Activated CD4-positive, alpha-beta memory T cell treated with anti-CD3 and anti-CD28 coated beads, Interleukin-2, amount 10 ng/mL, durations not matched to agents 7 days and 5 days (primary cell): ENCODE measurements at places on chromosomes 2 and 18. TPM values are rescaled to one million over a fixed set of nuclear protein-coding genes. Genes with fewer than 3 reads are reported as not detected.

DNA sequence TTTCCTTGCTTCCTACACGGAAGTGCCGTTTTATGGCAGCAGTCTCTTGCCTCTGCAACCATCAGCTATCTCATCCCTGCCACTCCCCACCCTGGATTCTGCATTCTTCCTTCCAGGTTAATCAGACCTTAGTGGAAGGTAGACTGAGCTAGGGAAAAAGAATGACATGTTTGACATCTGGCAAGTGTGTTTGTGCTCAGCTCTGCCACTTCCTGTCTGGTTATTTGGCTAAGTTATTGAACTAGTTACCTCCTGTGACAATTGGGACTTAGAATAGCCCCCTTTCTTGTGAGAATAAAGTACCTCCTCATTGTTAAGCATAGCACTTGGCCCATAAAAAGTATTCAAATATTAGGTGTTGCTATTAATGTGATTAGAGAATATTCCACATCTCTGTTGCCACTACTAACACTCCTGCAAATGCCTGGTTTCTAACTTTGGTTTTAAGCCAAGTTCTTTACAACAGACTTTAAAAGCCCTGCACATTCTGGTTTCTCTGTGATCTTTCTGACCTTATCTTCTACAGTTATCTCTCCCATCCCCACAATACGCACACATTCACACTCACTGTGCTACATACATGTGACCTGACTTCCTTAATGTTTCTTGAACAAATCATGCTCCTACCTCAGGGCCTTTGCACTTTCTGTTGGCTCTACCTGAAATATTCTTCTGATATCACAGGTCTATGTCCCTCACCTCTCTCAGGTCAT is 10.8 kb upstream of the MAPRE2 start:
- DNase-seq, result peak; percentile 26
- peaks cover 9% of the 10 kb centered on the region for H3K36me3 ChIP-seq
- H3K4me1 ChIP-seq, result peaks cover 27% of the 10 kb centered on the region
- peak overlapping the region; percentile 89 for H3K27ac ChIP-seq
- peak overlapping the region; percentile 67 for H3K4me3 ChIP-seq

The SLC9A4 gene
- 0.10 TPM for total RNA-seq

DNA sequence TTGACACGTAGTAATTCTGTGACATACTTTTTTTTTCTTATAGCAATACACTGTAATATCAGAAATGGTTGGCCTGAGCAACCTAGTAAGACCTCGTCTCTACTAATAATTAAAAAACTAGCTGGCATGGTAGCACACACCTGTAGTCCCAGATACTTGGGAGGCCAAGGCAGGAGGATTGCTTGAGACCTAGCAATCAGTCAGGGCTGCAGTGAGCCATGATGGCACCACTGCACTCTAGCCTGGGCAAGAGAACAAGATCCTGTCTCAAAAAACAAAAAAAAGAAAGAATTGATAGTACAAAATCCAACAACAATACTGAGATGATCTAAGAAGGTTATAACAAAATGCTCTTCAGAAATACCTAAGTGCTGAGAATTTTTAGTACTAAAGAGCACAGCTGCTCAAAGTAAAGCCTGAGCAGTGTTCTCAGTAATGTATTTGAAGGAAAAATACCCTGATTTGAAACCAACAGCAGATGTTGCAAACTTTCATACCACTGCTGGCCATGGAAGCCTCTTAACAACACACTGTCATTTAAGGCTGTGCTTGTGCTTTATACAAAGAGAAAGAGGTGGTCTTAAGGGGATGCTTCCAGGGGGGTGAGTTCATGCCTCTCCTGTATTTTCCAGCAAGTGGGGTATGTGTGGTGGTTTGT is 132.6 kb upstream of the CDCA7 start:
- DNase-seq, result no peak
- H3K36me3 ChIP-seq, result no peaks in the 10 kb centered on the region
- no peak overlapping the region for H3K4me3 ChIP-seq
- H3K27me3 ChIP-seq, result peaks cover 9% of the 10 kb centered on the region

DNA sequence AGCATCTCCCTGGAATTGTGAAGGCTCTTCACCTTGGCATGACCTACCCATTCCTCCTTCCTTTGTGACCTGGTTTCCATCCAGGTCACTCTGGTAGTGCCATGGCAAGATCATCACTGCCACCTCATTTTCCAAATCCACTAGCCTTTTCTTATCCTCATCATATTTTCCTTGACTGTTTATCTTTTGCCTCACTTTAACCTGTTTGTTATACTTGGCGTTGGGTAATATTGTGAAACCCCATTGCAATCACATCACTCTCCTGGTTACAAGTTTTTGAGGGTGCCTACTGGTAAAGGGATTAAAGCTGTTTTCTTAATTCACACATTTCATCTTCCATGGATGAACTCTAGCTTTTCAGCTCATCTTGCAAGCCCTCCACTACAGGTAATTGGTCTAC is 39.1 kb upstream of the IGFBP2 start:
- DNase-seq, result no peak
- H3K27me3 ChIP-seq, result peaks cover 19% of the 10 kb centered on the region
- no peak overlapping the region for H3K27ac ChIP-seq
- no peak overlapping the region for H3K4me3 ChIP-seq

The NR4A2 gene
- 3.8 TPM for total RNA-seq

The SATB2 gene
- total RNA-seq, result 0.18 TPM

DNA sequence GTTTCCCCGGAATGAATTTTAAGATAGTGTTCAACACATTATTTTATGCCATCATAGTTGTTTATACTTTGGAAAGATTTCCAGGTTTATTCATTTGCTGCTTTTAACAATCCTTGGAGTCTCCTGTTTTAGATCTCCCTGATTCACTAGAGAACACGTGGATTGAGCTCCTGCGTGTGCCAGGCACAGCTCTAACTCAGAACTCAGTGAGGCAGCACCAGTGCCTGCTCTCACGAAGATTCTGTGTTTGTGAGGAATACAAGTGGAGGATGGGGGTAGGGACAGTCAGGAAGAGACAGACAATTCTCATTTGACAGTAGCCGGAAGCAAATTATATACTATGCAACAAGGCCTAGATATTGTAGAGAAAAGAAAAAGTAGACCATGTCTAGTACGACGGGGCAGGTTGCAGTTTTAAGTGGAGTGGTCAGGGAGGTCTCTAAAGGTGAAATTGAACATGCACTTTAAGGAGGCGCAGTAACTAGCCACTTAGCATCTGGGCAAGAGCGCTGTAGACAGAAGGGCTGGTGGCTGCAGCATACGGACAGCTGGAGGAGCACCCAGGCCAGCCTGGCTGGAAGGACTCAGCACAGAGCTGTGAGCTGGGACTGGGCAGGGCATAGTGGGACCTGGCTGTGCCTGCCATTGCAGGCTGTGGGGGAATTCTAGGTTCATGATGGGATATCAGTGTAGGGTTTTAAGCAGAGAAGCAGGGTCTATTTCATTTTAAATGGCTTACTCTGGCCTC is 24.3 kb downstream of the RNF144A start:
- H3K27ac ChIP-seq, result no peak overlapping the region
- H3K4me3 ChIP-seq, result no peak overlapping the region
- H3K36me3 ChIP-seq, result peaks cover 32% of the 10 kb centered on the region
- no peaks in the 10 kb centered on the region for H3K27me3 ChIP-seq
- peaks cover 21% of the 10 kb centered on the region for H3K4me1 ChIP-seq

GRCh38 chr2:138060301-138060635 is 96.0 kb downstream of the HNMT start:
- H3K27ac ChIP-seq, result no peak overlapping the region
- no peaks in the 10 kb centered on the region for H3K27me3 ChIP-seq
- H3K36me3 ChIP-seq, result no peaks in the 10 kb centered on the region
- no peak for DNase-seq
- H3K4me3 ChIP-seq, result no peak overlapping the region

DNA sequence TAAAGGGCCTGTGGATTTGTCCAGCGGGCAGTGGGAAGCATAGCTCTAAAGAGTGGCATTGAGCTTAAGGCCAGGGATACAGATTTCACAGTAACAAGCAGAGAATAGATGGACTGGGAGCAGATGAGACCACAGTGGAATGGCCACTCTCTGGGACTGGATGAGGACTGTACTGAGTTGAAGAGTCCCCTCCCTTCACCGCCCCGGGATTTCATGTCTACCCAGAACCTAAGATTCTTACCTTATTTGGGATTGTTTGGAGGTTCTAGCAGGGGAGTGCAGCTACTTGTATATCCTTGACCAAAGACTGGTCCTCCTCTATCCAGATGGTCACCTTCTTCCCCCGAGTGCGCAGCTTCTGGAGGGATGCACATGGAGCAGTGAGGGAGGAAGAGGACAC is 28.0 kb upstream of the EFEMP1 start:
- H3K4me1 ChIP-seq, result no peaks in the 10 kb centered on the region
- no peak overlapping the region for H3K4me3 ChIP-seq
- DNase-seq, result no peak
- H3K27ac ChIP-seq, result no peak overlapping the region

- H3K4me1 ChIP-seq, result peaks cover 19% of the 10 kb centered on the region
- peaks cover 30% of the 10 kb centered on the region for H3K27me3 ChIP-seq
- no peak for DNase-seq
- no peak overlapping the region for H3K27ac ChIP-seq
Observed at GRCh38 chr2:28528206-28528605, 32.3 kb downstream of the PLB1 start.

DNA sequence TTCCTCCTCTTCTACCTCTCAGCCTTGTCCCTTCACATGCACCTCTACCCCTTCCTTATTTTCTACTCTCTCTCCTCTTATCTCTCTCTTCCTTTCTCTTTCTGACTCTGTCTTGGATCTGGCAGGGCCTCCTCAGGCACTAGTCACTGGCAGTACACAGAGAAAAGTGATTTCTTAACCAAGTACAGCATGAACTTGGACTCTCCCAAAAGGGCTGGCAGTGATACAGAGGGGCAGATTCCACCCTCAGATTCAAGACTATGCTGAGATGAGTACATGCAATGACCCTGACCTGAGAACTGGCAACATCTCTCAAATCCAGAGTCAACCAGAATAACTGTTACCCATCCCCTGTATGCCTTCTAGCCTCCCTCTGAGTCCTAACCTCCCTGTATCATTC is 4.3 kb downstream of the AOX1 start:
- no peaks in the 10 kb centered on the region for H3K36me3 ChIP-seq
- no peak overlapping the region for H3K27ac ChIP-seq
- peaks cover 37% of the 10 kb centered on the region for H3K27me3 ChIP-seq
- H3K4me1 ChIP-seq, result peaks cover 5% of the 10 kb centered on the region
- no peak overlapping the region for H3K4me3 ChIP-seq
- DNase-seq, result no peak

The PCARE gene
- total RNA-seq, result not detected

GRCh38 chr2:184174493-184175104 is 423.7 kb upstream of the ZNF804A start:
- DNase-seq, result no peak
- no peaks in the 10 kb centered on the region for H3K27me3 ChIP-seq
- no peaks in the 10 kb centered on the region for H3K4me1 ChIP-seq

The BMP10 gene
- total RNA-seq, result not detected

GRCh38 chr2:20917287-20917660 is 94.4 kb upstream of the LDAH start:
- H3K36me3 ChIP-seq, result no peaks in the 10 kb centered on the region
- peaks cover 16% of the 10 kb centered on the region for H3K4me1 ChIP-seq
- no peak overlapping the region for H3K27ac ChIP-seq
- H3K4me3 ChIP-seq, result no peak overlapping the region
- peaks cover 10% of the 10 kb centered on the region for H3K27me3 ChIP-seq
- DNase-seq, result no peak

The DTNA gene
- total RNA-seq, result not detected

- H3K27ac ChIP-seq, result no peak overlapping the region
- peaks cover 82% of the 10 kb centered on the region for H3K36me3 ChIP-seq
- H3K4me1 ChIP-seq, result no peaks in the 10 kb centered on the region
- no peaks in the 10 kb centered on the region for H3K27me3 ChIP-seq
- H3K4me3 ChIP-seq, result no peak overlapping the region
- DNase-seq, result peak; percentile 2
Observed at GRCh38 chr2:240525802-240526201, 32.0 kb downstream of the ANKMY1 start.

DNA sequence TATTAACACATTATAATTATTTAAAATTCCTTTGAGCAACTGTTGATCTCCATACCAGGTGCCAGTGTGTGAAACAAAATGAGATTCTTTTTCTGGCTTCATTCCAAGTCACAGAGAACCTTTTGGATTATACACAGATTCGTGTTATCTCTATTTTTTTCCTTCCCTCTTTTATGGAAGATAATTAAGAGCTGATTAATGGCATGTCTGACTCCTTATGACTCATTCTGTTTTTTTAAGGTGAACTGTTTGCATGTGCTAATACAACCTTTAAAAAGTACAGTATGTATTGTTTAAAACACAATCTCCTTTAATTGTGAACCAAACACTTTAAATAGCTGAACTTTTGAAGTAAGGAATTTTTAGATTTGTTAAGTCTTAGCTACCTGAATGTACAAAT is 39.3 kb downstream of the PELI1 start:
- no peaks in the 10 kb centered on the region for H3K27me3 ChIP-seq
- no peak overlapping the region for H3K27ac ChIP-seq
- H3K4me1 ChIP-seq, result peaks cover 51% of the 10 kb centered on the region
- no peak overlapping the region for H3K4me3 ChIP-seq
- peaks cover 65% of the 10 kb centered on the region for H3K36me3 ChIP-seq
- DNase-seq, result no peak

The REG3A gene
- total RNA-seq, result not detected

The CHN1 gene
- 1.5 TPM for total RNA-seq

GRCh38 chr2:208025037-208025813 is at the start of gene PLEKHM3:
TSS of gene PLEKHM3 (minus strand) at chr2:208025527. CDS start at chr2:208001639, 23,888 bp downstream.
- peak; percentile 81 for DNase-seq
- H3K36me3 ChIP-seq, result no peaks in the 10 kb centered on the region
- peak within 1 kb of the TSS; percentile 94 for H3K4me3 ChIP-seq
- peak within 1 kb of the TSS; percentile 81 for H3K27ac ChIP-seq
- peaks cover 2% of the 10 kb centered on the region for H3K27me3 ChIP-seq
- H3K4me1 ChIP-seq, result peaks cover 21% of the 10 kb centered on the region

DNA sequence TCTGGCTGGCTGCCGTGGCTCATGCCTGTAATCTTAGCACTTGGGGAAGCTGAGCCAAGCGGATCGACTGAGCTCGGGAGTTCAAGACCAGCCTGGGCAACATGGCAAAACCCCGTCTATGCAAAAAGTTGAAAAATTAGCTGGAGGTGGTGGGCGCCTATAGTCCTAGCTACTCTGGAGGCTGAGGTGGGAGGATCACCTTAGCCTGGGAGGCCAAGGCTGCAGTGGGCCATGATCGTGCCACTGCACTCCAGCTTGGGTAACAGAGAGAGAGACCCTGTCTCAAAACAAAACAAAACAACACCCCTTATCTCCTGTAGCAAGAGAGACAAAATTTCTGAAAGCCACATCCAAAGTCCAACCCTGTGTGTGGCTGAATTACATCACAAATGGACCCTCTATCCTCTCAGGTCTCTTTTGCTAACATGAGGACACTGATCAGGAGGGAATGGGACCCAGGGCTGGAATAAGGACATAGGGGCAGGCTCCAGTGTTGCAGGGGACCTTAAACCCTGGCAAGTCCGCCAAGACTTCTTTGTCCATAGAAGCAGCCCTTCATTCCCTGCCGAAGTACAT is 64.8 kb downstream of the PSMG2 start:
- DNase-seq, result no peak
- H3K36me3 ChIP-seq, result no peaks in the 10 kb centered on the region
- no peak overlapping the region for H3K4me3 ChIP-seq
- H3K4me1 ChIP-seq, result peaks cover 6% of the 10 kb centered on the region
